ENCODE measurements at places on chromosomes 6 and 20.

DNA sequence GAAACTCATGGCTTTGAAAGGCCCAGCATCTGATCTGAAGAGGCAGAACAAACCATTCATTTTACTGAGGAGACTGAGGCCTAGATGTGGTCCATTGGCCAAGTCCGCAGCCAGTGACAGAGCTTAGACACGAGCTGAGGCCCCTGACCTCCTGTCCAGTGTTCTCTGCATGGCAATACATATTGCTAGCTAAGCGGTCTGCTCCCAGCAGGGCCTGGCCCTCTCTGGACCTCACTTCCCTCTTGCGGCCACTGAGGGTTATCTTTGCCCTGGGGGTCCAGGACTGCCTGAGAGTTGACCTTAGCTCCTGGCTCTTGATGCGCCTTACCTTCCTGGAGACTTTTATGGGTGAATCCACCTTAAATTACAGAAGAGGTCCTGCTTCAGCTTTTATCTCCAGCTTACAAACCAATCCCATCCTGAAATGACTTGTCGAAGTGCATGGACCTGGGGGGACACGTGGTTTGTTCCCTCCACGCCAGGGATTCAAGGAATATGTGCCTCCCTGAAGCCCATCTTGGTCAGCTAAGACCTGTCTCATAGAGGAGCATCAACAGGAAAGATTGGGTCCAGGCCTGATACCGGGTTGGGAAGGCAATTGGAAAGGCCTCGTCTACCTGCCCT lies 75.6 kb downstream of the CNBD2 start:
- DNase-seq = no peak

DNA sequence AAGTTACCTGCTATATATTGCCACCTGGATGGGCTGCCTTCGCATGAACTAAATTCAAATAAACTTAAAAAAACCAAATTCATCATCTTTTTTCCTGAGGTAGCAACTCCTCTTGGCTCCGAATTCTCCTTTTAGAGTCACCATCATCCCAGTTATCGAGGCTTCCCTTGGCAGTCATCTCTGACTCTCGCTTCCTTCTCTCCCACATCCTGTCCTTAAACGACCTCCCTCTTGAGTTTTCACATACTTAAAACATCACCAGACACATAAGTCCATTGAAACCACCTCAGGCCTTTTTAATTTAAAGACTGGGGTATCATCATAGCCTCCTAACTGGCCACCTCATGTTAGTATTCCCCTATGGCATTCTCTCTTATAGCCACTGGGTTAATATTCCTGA lies 296.1 kb upstream of the FLRT3 start:
- no peak for DNase-seq

- no peak for DNase-seq
Observed at GRCh38 chr6:27228963-27229477, 18.5 kb upstream of the PRSS16 start.

GRCh38 chr20:57229490-57229889 lies 37.0 kb downstream of the BMP7 start:
- no peak for DNase-seq

DNA sequence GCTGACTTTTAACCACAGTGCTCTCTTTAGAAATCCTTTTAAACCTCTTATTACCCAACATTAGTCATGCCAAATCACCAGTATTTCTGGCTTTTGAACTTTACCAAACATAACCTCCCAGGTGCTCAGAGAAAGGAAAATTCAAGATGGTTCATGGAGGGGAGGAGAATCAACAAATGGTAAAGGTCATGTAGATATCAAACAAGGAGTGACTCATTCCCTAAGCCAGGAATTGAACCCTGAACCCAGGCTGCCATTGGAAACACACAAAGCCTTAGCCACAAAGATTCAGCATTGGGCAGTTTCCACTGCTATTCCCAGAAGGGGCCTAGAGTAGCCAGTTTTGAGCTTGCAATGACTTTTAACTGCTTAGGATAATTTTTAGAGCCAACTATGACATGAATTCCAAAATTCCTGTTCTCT lies 21.6 kb upstream of the ENTPD6 start:
- DNase-seq = no peak

GRCh38 chr6:128963561-128963960 lies 80.6 kb downstream of the LAMA2 start:
- DNase-seq = no peak

DNA sequence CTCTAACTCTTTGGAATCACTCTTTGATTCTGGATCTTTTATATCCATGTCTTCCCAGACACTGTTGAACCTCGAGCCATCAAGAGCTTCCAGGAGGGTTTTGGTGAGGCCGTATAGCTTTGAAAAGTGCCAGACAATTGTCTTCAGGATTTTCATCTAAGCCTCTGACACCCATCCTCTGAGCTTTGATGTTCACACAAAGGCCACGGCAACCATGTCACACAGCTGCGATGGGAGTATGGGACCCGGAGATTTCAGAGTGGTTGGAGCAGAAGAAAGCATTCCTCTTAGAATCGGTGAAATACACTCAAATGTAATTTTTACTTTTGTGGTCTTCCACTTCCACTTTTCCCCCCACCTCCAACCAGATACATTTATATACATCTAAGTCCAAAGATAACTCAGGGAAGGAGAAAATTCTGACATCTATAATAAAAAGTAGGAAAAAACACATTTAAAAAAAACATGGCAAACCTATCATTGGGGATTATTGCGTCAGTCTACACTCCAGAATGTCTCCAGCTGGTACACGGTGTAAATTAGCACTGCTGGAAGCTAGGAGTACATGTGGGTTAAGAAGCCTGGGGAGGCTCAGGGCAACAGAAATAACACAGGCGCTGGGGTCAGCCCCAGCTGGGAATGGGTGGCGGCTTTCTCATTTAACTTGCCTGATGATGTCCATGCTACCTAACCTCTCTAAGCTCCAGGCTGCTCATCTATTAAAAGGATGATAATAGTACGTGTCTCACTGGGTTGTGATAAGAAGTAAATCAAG lies 92.7 kb downstream of the LY86 start:
- no peak for DNase-seq

DNA sequence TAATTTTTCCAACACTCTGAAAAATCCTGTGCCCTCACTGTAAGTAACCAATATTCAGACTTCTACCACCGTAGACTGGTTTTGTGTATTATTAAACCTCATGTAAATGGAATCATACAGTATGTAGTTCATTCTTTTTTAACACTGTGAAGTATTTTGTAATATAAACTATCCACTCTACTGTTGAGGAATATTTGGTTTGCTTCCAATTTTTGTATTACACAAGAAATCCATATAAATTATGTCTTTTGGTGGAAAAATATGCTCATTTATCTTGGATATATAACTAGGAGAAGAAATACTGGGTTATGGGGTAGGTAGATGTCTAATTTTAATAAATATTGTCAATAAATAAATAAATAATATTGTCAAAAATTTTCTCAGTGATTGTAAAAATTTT lies 116.8 kb downstream of the CHD6 start:
- no peak for DNase-seq

DNA sequence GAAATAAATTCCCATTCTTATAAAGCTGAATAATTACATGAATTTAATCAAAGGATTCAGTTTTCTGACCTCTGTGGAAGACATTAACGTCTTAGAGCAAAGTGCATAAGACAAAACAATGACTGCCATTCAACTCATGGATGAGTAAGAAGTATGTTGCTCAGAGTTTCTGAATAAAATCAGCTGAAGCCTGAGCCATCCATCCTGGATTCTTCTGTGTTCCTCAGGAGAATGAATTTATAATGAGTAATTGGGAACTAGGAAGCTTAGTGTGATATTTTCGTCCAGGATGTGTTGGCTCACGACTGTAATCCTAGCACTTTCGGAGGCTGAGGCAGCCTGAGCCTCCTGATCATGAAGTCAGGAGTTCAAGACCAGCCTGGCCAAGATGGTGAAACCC lies 62.8 kb downstream of the PERP start:
- no peak for DNase-seq

GRCh38 chr6:3231247-3232016 lies 4.0 kb upstream of the TUBB2B start:
- no peak for DNase-seq

DNA sequence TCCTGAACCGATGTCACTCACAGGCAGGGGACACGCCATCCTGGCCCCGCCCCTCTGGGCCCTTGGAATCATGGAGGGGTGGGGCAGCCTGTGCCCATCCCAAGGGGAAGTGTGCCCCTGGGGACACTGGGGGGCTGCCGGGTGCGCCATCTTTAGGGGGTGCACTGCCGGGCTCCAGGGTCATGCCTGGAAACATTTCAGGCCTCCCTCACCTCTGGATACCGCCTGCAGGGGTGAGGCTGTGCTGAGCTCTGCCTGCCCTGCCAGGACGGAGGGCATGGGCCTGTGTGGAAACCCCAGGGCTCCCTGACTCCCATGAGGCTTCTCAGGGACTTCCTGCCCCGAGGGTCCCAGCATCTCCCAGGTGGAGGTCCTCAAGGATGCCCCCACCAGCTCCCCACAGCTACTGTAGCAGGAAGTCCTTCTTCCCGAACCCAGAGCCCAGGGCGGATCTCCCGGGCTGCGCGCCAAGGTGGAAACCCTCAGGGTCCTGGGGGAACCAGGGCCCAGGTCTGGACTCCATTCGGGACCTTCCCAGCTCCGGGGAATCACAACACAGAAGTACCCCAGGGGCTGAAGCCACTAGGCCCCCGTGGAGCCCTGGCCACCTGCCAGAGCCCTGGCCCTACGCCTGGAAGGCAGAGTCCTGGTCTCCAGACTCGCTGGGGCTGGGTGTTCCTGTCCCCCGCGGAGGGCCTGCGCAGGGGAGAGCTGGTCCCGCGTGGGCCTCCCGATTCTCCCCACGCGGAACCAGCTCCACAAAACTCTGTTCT lies 15.6 kb downstream of the CHRNA4 start:
- no peak for DNase-seq

GRCh38 chr6:158916617-158917016 lies 83.4 kb downstream of the RSPH3 start:
- no peak for DNase-seq

DNA sequence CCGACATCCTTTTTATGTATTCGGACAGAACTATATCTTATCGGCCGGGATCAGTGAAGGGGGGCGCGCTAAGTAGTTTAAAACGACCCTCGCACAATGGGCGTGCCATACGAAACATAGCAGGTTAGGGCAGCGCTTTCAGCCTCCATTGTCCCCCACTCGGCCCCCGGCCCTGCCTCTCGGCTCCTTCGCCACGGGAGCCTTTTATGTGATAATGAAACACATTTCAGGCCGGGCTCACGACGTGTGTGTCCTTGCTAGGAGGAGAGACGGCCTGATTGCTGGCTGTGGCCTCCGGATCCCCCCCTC lies 5.3 kb downstream of the FOXA2 start:
- DNase-seq = no peak

DNA sequence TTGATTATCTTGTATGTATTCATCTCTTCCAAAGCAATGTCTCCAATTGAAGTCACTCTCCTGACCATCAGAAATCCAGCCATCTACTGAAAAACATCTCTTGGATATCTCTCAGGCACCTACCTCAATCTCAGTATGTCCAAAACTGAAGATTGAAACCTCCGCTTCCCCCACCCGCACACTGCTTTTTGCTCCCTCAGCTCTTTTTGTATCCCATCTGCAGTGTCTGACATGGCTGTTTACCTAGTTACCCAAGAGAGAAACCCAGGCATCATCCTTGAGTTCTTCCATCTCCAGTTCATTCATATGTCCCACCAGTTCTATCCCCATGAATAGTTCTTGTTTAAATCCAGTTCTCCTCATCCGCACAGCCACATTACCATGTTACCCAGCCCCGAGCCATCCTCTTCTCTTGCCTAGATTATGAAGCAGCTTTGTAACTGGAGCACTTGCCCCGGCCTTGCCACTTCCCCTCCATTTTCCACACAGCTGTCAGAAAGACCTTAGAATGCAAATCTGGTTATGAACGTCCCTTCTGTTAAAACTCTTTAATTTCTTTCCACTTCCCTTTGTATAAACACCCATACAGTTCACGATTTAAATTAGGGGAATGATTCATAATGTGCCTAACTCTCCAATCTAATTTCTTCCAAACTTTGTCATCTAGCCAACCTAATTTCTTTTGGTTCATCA lies 40.5 kb upstream of the GCLC start:
- DNase-seq = no peak

DNA sequence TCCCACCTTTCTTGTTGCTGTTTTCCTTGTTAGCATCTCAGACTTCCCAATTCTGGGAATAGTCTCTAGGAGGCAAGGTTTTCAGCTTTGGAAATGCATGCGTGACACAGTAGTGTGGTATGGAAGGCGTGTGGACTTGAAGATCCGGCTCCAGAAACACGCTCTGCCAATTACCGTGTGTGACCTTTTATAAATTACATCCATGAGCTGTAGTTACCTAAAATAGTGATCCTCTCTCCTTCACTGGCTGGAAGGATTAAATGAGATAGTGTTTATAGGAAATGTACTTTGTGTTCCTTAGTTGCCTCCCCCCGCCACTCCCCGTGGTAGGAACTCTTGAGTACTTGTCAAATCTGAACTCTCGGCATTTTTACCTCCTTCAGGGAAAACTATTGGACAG lies 13.0 kb downstream of the E2F3 start:
- no peak for DNase-seq

DNA sequence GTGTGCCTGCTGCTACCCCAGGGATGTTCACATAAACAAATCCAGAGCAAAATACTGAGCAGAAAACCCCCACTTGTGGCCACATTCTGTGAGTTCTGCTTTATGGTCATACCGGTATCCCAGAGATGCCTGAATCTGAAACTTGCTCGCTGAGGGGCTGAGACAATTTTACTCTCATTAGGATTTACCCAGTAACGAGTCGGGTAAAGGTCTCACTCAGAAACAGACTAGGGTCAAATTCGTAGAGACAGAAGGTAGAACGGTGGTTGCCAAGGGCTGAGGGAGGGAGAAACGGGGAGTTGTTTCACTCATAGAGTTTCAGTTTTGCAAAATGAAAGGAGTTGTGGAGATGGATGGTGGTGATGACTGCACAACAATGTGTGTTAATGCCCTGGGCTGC lies 45.4 kb upstream of the NKX2-2 start:
- DNase-seq = no peak

GRCh38 chr6:46684771-46685170 lies 2.9 kb upstream of the TDRD6 start:
- no peak for DNase-seq

- DNase-seq = no peak
Observed at GRCh38 chr6:91965872-91966271, 1379.0 kb upstream of the MAP3K7 start.

- DNase-seq = no peak
Observed at GRCh38 chr6:19013026-19013705, 626.0 kb downstream of the RNF144B start.

DNA sequence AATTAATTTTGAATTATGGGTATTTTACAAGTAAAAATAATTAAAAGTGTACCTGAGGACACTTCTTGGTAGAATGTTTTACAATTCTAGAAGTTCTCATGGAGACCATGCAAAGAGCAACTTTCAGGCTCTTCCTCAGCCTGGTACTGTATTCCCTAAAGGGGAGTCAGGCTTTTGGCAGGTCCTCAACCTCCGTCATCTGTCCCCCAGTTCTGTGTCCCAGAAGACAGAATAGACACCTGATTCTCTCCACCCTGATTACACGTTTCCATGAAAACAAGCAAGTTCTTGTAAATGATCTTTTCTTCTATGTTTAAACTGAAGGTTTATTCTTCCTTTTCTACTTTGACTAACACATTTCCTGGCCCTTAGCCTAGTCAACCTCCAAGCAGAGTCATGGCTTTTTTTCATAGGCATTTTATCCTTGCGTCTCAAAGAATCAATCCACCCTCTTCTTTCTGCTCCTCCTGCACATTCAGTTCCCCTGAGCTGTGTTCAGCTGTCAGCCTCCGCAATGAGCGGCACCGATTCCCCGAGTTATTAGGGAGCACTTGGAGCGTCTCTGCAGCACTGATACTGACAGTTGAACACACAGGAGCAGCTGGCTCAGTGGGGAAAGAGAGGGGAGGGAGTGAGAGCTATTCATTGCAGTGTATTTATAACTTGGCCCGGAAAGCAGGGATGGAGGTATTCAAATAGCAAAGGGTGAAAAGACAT lies 1082.4 kb upstream of the MAP3K7 start:
- DNase-seq = no peak

All from stimulated activated CD8-positive, alpha-beta memory T cell treated with anti-CD3 and anti-CD28 coated beads, Interleukin-2, amount 100 ng/mL, for 1 hour (primary cell).